HT1080 (cell line): ENCODE measurements at places on chromosomes 16 and 17. TPM values are rescaled to one million over a fixed set of nuclear protein-coding genes. Genes with fewer than 3 reads are reported as not detected.

DNA sequence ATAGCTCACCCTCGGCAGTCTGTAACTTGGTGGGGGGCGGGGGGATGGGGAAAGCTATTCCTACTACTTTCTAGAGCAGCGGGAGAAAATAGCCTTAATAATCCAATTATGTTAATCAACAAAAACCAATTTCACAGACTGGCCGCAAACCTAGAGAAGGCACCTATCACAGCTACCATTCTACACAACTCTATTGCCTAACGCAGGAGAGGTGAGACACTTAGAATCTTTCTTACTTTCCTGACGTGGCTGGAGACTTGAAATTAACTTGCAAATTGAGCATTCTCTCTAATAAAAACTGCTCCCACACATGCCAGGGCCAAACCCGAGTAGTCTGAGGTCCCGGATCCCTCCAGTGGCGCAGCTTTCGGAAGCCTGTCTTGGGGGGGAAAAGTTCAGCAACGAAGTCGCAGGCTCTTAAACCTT, 794 bp downstream of the SMG6 start:
- DNase-seq: no peak

DNA sequence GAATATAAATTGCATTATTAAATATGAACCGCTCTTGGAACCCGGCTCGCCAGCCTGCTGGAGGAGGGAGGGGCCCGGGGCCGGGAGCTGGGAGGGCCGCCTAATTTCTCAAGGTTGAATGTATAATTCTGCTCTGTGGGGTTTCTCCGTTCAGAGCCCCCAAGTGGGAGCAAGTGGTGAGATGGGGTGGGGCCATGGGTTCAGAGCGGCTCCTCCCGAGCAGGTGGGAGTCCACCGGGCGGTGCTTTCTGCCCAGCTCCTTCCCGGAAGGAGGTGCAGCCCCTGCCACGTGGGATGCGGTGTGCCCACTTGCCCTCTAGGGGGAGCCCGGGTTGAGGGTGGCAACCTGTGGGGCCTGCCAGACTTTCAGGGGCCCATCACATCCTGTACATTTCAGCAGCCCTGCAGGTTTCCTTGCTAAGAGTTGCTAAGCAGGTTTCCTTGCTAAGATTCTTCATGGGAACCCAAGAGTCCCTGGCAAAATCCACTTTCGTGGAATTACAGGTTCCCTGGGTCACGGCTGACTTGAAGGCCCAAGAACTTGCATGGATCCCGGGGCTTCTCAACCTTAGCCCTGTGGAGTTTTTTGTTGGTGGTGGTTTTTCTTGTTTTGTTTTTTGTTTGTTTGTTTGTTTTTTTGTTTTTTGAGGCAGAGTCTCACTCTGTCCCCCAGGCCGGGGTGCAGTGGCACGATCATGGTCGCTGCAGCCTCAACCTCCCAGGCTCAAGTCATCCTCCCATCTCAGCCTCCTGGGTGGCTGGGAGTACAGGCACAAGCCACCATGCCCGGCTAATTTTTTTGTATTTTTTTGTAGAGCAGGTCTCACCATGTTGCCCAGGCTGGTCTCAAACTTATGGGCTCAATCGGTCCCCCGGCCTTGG, 196.7 kb upstream of the GSE1 start:
- no peak for DNase-seq

DNA sequence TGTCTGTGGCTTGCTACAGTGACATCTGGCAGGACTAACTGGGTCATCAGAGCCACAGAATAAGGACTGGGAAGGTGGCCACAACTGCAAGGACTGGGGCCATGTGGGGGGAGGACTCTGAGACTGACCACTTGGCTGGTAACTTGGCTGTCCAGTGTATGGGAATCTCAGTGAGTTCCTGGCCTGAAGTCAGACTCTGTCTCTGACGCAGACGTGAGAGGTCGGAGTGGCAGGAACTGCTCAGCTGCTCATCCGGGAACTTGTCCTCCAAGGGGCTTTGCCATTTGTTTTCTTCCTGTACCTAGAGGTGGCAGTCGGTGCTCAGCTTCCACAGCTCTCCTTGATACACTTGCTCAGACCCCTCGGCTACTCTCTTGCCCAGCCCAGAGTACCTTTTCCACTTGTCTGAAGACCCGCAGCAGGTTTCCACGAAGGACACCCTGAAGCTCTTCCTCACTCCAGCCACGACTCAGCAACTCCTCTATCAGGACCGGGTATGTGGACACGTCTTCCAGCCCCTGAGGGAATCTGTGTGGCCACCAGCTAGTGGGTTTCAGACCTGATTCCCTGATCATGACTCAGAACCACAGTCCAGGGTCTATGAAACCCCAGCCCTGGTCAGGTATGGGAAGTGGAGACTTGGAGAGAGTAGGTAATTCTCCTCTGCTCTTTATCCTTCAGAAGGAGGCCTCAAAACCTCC, 7.3 kb upstream of the DPEP3 start:
- no peak for DNase-seq

DNA sequence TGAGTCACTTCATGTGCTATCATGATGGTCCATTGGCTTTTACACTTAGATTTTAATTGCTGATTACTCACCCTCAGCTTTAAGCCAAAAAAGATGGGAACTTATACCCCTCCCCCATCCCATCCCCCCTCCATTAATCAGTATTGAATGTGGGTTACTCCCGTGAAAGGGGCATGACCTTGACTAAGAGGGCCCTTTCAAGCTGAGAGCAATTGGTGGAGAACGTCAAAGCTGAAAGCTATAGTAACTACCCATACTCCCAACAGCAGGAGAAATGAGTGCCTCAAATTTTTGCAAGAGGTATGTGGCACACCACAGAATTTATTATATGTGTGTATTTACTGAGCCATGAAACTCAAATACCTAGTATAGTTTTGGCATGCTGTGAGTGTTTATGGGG, 99.7 kb upstream of the CDH8 start:
- no peak for DNase-seq

DNA sequence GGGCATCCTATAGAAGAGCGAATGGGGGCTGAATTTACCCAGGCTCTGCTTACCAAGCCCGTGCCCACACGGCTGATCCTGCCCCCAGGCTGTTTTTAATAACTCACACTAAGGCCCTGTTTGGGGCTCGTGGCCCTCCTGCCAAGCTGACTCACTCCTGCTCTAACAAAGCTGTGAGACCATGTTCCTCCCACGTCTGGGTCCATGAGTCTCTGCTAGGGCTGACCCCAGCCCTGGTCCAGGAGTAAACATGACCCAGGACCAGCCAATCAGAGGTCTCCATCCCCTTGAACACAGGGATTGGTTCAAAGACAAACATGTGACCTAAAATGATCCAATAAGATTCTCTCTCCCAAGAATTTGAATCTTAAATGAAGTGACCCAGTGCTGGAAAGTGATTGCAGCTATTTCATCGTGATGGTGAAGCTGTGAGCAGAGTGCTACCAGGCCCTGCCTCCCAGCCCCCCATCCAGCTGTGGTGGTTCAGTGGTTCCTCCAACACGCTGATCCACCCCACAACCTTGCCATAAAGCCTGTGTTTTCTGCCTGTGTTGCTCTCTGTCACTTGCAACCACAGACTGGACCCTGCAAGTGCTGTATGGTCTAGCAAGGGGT, 57.2 kb downstream of the C16orf82 start:
- peak; percentile 42 for DNase-seq

- DNase-seq: peak; percentile 2
Observed at GRCh38 chr16:22977294-22977697, 163.3 kb downstream of the HS3ST2 start.

- DNase-seq: no peak
Observed at GRCh38 chr17:7078711-7079110, 1.3 kb downstream of the CLEC10A start.

DNA sequence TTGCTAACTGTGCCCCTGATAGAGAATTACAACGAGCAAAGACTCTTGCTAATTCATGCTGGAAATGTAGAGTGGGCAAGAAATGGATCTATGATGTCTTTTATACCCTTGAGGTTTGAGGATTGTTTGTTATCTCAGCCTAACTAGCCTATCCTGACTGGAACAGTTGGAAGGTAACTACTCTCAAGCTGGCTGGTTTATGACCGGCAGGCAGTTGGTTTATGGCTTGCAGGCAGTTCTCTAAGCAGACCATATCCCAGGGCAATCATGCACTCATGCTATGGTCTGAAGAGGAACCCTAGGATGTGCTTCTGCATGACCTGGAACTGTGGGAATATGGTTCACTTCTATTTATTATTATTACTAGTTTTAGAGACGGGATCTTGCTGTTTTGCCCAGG, 49.1 kb downstream of the LYRM1 start:
- DNase-seq: no peak

- no peak for DNase-seq
Observed at GRCh38 chr17:58385359-58385899, 31.9 kb downstream of the RNF43 start.

DNA sequence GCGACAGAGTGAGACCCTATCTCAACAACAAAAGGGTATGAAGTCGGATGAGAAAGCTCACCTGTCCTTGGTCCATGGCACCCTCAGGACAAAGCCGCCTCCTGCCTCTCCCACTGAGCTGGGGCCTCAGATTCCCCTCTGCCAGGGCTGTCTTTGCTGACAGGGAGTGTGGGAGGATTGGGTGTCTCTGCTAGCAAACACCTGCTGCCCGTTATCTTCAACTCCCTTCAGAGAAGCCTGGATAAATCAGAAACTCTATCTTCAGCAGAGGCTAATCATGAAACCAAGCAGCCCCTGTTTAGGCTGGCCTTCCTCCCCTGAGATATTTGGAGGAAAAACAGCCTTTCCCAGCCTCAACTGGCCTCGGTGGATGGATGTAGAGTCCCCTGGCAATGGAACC, 36.3 kb upstream of the CDH1 start:
- DNase-seq: no peak

DNA sequence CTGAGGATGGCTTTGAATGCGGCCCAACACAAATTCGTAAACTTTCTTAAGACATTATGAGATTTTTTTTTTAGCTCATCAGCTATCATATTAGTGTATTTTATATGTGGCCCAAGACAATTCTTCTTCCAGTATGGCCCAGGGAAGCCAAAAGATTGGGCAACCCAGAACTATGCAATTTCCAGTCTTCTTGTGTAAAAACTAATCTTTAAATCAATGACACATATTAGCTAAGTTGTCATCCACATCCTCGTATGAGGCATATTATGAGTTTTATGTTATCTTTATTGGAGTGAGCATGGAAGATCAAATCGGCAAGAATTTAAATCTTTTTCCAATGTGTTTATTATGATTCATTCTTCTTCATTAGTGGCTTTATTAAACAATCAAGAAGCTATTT, 198.6 kb upstream of the HSBP1 start:
- DNase-seq: no peak

GRCh38 chr16:27330542-27330941, 16.8 kb downstream of the IL4R start:
- no peak for DNase-seq

DNA sequence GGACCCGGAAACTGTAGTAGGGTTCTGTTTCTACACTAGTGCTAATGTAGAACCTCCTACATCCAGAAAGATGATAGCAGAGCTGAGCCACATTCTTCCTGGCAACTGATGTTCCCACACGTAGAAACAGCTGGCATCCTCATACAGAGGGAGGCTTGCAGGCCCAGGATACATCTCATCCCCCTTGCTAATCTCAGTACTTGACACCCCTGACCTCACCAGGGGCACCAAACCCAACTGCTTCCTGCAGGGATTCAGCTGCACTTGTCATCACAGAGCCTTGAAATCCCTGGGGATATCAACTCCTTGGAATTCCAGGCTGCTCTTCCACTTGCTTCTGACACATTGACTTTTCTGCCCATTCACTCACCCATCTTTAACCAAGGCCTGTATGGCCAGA, 75.2 kb upstream of the HSBP1 start:
- no peak for DNase-seq

DNA sequence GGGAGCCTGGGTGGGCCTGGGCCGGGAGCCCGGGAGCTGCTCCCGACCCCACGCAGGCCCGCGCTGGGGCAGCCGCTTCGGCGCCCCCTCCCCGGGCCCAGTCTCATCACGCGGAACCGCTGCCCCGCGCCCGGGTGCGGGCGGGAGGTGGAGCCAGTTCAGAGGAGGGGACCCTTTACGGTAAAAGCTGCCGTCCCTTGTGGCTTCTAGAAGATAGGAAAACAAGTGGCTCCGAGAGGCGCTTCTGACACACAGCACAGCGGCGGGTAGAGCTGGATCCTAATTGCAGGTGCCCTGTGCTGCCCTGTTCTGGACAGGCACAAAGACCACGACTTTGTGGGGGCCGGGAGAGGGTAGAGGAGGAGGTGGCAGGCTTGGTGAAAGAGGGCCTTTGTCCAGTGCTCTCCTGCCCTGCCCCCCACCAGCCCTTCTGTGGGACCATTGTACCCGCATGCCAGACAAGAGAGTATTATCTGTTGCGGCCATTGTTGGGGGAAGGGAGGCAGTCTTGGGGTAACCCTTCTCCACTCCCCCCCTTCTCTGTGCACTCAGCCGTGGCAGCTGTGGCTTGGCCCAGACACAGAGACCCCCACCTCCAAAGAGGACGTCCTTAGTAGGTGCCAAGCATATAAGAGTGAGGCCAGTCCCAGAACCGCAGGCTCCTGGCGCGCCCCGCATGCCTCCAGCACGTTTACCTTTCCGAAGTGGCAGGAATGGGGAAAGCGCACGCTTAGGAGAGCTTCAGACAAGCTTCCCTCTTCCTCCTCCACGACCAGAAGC, 736 bp downstream of the CNP start:
- DNase-seq: no peak

- no peak for DNase-seq
Observed at GRCh38 chr17:42669977-42670788, 6.6 kb downstream of the PLEKHH3 start.

GRCh38 chr17:79131274-79131635, 56.6 kb downstream of the ENGASE start:
- DNase-seq: no peak

TBC1D3E gene
- total RNA-seq: 0.60 TPM in 1 of 2 replicates, not detected in the other

WRAP53 gene
- 25.2 and 29.2 TPM in 2 replicates for total RNA-seq

KRT24 gene
- not detected in 2 replicates for total RNA-seq

MYH10 gene
- 29.2 and 35.8 TPM in 2 replicates for total RNA-seq

FSCN2 gene
- 0.37 and 0.40 TPM in 2 replicates for total RNA-seq

BCL6B gene
- total RNA-seq: not detected in 2 replicates
